Hypothalamus (tissue), 51 donors: ENCODE measurements at places on chromosomes 16 and 17.

- DNase-seq, result no peak
Observed at GRCh38 chr16:85239239-85239638, 127.0 kb upstream of the CIBAR2 start.

DNA sequence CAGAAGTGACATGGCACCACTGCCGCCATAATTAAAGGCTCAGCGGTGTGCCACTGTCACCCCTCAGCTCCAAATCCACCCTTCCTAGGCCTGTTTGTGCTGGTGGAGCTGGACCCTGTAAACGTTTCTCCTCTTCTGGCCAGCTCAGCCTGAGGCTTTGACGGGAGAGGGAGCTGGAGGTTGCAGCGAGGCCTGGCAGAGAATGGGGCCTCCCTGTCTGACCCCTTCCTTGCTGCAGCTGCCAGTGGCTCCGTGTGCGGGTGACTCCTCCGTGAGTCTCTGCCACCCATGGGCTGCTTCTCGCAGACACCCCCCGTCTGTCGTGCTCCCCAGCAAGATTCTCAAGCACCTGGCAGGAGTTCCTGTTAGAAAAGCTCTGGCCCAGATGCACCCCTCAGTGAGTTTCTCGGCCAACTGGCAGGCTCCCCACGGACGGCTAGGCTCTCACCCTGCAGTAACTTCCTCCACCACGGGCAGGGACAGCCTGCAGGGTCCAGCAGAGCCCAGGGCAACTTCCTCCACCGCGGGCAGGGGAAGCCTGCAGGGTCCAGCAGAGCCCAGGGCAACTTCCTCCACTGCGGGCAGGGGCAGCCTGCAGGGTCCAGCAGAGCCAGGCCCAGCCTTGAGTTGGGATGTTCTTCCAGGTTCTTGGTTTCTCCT lies 4.7 kb upstream of the CHMP6 start:
- DNase-seq, result peak; percentile 41

GRCh38 chr16:81821436-81822128 lies 42.5 kb downstream of the PLCG2 start:
- DNase-seq, result no peak

GRCh38 chr17:8005967-8006730 lies 3.7 kb downstream of the GUCY2D start:
- DNase-seq, result no peak

DNA sequence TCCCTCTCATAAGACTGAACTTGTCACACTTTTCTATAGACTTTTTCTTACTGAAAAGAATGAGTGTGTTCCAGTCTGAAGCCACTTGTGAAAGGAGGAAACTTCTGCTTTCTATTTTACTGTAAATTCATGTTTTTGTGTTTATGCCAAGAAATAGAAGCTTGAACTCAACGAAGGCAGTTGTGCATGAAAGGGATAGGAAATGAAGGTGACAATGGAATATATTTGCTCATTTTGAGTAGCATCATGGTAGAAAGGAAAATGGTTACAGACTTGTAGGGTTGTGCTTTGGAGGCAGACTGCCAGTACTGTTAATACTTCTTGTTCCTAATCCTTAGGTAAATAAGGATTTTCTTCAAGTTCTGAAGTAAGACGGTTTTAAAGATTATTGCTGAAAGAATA lies 8.1 kb downstream of the CLTC start:
- no peak for DNase-seq

DNA sequence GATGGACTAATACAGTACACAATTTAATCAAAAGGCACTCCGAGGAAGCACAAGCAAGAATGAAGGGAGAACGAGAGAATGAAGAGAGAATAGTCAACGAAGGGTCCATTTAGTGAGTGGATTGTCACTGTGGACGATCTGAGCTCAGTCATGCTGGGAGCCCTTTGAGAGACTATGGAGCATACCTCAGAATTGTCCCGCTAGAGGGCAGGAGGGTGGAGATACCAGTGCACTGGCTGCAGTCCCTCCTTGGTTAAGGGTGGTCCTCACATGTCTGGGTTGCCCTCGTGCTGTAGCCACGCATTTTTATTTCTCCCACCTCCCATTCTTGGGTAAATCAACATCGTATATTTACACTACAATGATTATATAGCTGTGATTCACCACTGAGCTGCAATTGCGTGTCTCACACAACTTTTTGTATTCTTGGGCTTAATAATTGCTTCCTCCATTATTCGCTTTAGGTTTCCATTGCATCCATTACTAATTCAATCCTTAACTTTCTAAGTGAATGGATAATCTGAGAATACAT lies 33.2 kb upstream of the FAM20A start:
- DNase-seq, result no peak
